ENCODE measurements at places on chromosomes 5 and 9.

GRCh38 chr5:177447611-177448243, 1.1 kb downstream of the PRR7 start:
- DNase-seq = no peak

- no peak for DNase-seq
These were observed 282.4 kb upstream of the RPS23 start for GRCh38 chr5:82560561-82560960.

- DNase-seq = no peak
These were observed 174.5 kb upstream of the PITX1 start for GRCh38 chr5:135208555-135208902.

DNA sequence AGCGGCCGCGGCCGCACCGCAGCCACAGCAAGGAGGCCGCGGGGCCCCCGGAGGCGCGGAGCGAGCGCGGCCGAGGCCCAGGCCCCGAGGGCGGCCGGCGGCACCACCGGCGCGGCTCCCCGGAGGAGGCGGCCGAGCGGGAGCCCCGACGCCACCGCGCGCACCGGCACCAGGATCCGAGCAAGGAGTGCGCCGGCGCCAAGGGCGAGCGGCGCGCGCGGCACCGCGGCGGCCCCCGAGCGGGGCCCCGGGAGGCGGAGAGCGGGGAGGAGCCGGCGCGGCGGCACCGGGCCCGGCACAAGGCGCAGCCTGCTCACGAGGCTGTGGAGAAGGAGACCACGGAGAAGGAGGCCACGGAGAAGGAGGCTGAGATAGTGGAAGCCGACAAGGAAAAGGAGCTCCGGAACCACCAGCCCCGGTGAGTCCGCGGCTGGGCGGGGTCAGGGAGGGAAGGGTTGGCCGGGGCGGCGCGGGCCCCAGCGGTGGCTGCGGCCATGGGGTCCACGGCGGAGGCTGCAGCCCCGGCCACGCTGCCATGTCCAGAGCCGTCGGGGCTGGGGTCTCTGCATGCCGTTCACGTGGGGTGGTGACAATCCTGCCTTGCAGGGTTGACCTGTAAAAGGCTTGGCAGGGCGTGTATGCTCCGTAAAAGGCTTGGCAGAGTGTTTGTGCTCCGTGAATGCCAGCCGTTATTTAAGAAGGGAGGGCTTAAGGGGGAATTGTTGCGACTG, 146.0 kb downstream of the CACNA1B start:
- no peak for DNase-seq

DNA sequence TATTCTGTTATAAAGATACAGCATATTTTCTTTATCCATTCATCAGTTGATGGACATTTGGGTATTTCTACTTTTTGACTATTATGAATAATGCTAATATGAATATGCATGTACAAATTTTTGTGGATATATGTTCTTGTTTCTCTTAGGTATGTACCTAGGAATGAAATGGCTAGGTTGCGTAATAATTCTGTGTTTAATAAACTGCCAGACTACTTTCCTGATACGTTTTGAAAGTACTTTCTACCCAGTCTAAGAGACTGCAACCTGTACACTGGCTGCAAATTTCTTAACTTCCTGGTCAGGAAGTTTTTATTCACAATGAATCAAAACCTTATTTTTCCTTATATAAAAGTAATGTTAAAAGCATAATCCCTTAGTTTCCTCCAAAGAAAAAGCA, 93.9 kb upstream of the STARD4 start:
- no peak for DNase-seq

- no peak for DNase-seq
These were observed 166.6 kb downstream of the RFX3 start for GRCh38 chr9:3359048-3359692.

GRCh38 chr5:105659396-105659795, 2011.3 kb downstream of the EFNA5 start:
- DNase-seq = no peak

DNA sequence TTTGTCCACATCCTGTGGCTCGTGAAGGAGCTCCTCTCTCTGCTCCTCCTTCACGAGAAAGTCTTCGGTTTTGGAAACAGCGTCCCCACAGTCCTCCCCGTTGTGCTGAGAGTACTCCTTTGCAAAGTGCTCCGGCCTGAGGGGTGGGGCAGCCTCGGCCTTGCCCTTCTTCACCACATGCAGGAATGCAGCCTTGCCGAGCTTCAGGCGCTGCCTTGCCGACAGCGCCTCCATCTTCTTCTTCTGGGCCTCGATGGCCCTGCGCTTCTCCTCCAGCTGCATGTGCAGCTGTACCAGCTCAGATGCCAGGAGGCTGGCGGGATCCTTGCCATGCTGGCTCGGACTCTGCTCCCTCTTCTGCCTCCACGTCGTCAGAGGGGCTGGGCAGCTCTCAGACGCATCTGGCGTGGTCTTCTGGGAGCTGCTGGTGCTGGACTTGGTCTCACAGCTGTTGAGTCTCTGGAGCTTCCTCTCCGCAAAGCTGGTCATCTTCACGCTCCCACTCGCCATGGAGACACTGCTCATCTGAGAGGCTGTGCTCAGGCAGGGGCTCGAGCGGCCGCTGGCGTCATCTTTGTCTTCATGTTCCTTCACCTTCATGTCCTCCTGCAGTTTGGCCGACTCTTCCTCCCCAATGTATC, 85.5 kb downstream of the CAMSAP1 start:
- no peak for DNase-seq

DNA sequence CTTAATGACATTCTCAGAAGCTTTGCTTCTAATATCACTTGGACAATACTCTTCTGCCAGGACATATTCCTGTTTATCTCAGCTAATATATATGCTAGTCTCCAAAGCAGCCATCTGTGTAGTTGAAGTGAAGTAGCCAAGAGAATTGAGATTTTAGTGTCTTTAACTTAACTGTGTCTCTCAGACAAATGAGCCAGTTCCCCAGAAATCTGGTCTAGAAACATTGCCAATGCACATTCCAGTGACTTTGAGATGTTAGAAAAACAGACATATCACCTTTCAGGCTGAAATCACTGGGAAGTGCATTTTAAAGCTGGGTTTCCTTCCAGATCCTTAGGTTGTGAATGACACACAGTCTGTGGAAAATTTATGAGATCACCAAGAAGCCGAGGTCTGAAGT, 114.6 kb downstream of the MTX3 start:
- no peak for DNase-seq

GRCh38 chr9:37740631-37741328, 12.8 kb upstream of the TRMT10B start:
- no peak for DNase-seq

DNA sequence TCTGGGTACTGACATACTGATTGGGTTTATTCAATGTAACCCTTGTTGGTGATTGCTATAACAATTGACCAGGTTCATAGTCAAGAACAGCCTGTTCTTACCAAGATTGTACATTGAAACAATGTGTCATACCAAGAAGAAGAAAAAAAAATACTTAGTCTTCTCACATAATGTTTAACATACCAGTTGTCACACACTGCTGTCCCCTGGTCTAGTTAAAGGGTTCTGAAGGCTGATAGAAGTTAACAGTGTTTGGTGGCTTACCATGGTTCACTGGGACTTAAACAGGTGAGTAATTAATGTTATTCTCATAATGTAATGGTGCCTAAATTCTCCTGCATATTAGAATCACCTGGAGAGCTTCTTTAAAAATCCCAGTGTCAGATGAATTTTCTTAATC, 18.5 kb upstream of the CDC42SE2 start:
- no peak for DNase-seq

- peak; percentile 63 for DNase-seq
These were observed at the start of gene ADAMTS19 for GRCh38 chr5:129459777-129460671. TSS of gene ADAMTS19 (plus strand) at chr5:129460298. CDS start at chr5:129460392, 94 bp downstream.

Measured in GM20000 (cell line).